NCI-H2081 treated with DMSO at 0.1 percent for 48 hours (cell line): ENCODE measurements at places on chromosomes 13 and 19.

GRCh38 chr19:22026687-22027086 lies 15.9 kb upstream of the ZNF208 start:
- DNase-seq: no peak

GRCh38 chr13:90238413-90238812 lies 1109.1 kb upstream of the MIR17HG start:
- DNase-seq: no peak

GRCh38 chr13:19742643-19743042 lies 40.1 kb downstream of the PSPC1 start:
- no peak for DNase-seq

GRCh38 chr19:18698321-18699167 lies 15.1 kb downstream of the CRTC1 start:
- DNase-seq: no peak

DNA sequence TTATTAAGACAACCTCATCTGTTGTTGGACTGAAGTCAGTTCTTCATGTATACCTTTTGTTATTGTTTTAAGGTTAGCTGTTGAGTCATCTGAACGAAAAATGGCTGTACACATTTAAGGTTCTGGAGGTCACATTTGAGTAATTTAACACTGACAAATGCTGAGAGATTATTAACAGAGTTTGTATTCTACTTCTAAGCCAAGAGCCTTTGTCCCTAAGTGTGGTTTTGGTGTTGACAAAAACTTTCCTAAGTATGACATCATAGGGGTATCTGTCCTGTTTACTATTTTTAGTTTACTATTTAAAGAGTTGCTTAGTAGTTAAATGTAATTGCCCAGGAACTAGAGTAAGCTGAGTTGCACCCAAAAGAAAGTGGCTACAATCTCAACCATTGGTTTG lies 71.9 kb downstream of the CDK8 start:
- DNase-seq: no peak

GRCh38 chr19:46232938-46233621 lies 3.5 kb downstream of the IGFL1 start:
- no peak for DNase-seq

DNA sequence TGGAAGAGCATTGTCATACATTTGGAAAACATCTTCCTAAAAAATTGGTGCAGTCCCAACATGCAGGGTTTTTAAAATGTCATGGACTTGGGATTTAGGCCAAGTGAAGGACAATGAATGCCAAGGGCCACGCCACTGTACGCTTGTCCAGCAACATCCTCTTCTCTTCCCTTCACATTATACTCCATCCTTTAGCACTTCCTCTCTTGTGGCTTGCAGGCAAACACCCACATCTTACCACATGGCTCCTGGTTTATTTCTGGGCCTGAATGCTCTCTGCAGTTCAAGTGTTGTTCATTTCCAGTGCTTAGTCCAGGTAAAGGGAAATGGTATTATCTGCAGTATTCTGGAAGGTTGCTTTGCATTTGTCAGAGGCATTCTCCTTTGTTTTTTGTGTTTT lies 45.0 kb downstream of the CBY2 start:
- DNase-seq: no peak

GRCh38 chr19:13356686-13357280 lies 149.5 kb downstream of the CACNA1A start:
- DNase-seq: no peak

DNA sequence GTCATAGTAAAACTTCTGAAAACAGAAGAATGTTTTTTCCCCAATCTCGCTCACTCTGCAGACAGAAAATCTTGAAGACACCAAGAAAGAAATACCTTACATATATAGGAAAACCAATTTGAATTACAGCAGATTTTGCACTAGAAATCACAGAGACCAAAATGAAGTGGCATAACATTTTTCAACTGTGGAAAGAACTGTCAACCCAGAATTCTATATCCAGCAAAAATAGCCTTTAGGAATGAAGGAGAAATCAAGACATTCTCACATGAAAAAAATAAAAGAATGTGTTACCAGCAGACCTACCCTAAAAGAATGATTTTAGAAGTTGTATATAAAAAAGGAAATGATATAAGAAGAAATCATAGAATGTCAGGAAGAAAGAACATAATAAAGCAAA lies 28.7 kb downstream of the CCDC122 start:
- no peak for DNase-seq

DNA sequence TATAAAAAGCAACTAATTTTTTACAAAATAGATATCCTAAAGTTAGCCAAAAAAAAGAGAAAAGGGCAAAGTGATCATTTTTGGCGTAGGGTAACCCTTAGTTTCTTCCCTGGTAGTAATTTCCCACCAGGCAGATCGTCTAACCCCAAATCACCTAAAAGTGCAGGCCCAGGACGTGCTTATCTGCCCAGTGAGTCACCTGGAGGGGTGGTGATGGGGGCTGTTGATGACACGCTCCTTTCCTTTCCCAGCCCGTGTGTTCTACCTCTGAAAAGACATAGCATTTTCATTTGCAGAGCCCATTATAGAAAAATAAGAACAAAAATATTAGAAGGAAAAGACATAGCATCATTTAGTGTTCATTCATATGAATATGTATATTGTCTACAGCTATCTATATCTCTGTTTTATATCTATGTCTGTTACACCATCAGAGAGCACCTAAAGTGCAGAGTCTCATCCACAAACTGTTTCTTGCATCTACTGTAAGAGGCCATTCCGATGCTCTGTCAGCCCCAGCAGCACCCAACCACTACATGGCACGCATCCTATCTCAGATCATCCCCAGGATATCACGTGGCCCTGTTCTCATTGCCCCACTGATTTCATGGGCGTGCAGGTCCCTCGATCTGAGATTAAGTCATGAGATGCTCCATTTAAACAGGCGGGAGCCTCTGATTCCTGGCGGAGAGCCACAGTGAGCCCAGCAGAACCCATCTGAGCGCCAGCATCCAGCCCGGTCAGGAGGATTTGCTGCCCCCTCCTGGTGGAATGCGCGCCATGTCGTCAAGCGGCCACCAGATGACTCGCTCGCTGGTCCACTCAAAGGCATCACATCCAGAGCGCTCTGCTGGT lies 8.5 kb upstream of the LILRB3 start:
- peak; percentile 8 for DNase-seq

DNA sequence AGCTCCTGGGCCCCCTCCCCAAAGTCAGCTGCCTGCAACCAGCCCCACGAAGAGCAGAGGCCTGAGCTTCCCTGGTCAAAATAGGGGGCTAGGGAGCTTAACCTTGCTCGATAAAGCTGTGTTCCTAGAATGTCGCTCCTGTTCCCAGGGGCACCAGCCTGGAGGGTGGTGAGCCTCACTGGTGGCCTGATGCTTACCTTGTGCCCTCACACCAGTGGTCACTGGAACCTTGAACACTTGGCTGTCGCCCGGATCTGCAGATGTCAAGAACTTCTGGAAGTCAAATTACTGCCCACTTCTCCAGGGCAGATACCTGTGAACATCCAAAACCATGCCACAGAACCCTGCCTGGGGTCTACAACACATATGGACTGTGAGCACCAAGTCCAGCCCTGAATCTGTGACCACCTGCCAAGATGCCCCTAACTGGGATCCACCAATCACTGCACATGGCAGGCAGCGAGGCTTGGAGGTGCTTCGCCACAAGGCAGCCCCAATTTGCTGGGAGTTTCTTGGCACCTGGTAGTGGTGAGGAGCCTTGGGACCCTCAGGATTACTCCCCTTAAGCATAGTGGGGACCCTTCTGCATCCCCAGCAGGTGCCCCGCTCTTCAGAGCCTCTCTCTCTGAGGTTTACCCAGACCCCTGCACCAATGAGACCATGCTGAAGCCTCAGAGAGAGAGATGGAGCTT lies 4.7 kb upstream of the CEACAM5 start:
- DNase-seq: no peak

GRCh38 chr19:560121-560520 lies 12.3 kb upstream of the BSG start:
- DNase-seq: no peak

DNA sequence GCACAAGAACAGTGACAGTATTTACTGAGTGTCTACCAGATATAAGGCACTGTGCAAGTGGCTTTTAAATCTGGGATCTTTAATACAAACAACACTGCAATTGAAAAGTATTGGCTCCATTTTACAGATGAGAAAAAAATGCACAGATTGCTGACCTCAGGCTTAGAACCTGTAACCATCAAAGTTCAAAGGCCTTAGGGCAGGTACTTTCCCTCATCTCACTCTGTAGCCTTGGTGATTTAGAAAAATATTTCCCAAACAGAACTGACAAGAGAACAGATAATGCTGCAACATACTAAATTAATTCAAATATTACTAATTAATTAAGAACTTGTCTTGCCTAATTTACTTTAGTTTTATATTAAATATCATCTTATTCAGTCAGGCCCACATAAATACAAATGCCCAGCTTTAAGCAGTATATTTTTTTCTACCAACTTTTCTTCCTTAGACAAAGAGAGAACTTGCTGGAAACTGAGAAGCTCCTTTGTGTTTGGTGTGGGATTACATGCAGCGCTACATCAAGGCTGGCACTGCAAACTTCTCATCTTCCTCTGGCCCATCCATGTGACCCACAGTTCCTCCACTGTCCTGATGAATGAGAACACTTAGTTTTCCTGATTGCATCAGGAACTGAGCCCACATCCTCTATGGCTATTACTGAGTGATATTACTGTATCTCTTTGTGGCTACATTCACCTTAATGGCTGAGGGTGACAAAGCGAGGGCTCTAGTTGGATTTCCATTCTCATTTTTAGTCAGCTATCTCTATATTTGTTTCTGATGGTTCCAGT lies 302.1 kb downstream of the ENOX1 start:
- DNase-seq: no peak

DNA sequence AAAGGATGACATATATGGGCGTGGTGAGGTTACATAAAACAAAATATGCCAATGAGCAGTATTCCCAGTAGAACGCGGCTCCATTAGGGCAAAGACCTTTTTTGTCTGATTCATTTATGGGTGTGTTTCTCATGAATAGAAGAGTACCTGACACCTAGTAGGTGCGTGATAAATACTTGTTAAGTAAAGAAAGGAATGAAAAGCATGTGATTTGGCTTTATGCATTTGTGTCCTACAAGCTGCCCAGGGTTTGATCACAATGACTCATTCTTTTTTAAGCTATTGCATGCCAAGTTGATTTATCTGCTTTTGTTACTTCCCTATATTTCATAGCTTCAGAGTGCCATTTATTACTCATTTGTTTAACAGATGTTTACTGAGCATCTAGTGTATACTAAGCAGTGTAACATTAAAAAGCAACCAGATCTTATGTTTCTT lies 19.1 kb upstream of the KCTD4 start:
- DNase-seq: no peak

DNA sequence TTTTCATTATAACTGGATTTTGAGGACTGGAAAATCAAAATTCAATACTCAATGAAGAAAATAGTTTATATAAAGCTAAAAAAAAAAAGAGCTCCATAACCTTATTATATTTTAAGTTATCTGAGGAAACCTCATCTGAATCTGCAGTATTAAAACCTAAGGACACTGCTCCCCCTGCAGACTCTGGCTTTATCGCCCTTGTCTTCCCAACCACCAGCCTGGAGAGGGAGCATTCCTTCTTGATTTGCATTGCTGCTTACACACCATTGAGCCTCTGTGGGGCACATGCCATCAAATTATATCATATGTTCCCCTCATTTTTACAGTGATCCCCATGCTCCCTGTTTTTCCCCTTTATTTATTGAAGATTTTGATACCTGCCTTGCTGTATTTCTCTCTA lies 871.4 kb upstream of the GPC6 start:
- DNase-seq: no peak

DNA sequence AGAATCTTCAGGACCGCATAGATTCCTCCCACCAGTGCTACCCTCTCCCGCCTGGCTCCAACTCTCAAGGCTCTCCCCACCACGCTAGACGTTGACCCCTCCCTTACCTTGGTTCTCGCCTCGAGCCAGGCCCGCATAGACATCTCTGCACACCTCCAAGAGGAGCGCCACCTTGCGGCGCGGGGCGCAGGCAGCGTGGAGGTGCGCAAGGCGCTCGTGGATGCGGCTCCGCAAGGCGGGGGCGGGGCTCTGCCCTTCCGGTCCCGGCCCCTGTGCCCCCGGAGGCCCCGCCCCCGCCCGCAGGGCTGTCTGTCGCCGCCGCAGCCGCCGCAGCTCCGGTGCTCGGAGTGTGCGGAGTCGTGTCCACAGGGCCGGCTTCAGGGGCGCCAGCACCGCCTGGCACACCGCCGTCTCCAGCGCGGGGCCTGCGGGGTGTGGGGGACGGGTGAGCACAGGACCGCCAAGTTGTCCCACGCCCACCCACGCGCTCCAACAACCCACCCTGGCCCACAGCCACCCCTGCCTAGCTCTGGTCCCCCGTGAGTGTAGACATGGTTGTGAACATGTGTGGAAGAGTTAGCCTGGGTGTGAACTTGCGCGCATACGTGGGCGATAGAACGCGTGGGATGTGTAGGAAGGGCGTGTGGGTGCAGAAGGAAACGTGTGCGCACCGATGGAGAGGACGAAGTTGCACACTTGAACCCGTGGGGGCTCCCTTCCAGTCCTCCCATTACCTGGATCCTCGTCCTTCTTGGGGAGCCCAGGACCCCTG lies 8.1 kb downstream of the RINL start:
- peak; percentile 41 for DNase-seq

DNA sequence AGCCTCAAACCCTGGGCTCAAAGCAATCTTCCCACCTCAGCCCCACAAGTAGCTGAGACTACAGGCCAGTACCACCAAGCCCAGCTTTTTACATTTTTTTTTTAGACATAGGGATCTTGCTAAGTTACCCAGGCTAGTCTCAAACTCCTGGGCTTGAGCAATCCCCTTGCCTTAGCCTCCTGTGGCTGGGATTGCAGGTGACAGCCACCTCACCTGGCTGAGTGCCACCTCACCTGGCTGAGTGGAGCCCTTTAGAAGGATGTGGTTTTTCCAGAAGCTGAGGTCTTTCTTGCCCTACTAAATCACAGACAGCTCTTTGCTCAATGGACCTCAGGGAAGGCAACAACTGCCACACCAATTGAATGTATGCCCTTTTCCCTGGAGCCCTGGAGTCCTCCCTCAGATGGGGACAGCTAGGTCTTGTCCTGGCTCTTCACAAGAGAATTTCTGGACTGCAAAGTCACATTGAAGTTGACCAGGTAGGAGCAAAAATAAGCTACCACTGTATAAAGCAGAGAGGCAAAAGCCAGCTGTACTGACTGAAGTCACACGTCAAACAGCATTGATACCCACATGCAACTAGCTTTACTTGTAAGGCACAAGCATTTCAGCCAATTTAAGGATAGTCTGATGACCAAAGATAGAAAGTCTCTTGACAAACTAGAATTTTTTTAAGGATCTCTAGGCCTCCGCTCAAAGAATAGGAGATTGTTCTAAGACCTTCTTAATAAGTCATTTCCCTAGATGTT lies 14.0 kb downstream of the PDX1 start:
- no peak for DNase-seq

GRCh38 chr19:1451916-1452801 lies 2.2 kb downstream of the APC2 start:
- DNase-seq: no peak

- no peak for DNase-seq
Observed at GRCh38 chr13:71704656-71705055, 162.3 kb downstream of the DACH1 start.

GRCh38 chr13:104086759-104087158 lies 1020.5 kb upstream of the SLC10A2 start:
- no peak for DNase-seq

GRCh38 chr19:8320564-8321066 lies 560 bp downstream of the NDUFA7 start:
- DNase-seq: no peak
